ENCODE measurements at places on chromosomes 4 and X. TPM values are rescaled to one million over a fixed set of nuclear protein-coding genes. Genes with fewer than 3 reads are reported as not detected.
A peak's percentile ranks its signal among the peaks of the same experiment; 100 is the strongest.

The TMEM150C gene
- total RNA-seq = 1.9 TPM

The SULT1E1 gene
- total RNA-seq = 0.41 TPM

GRCh38 chr4:186920992-186921391, 197.3 kb upstream of the FAT1 start:
- DNase-seq = no peak

- no peak for DNase-seq
Measured at GRCh38 chrX:38178396-38178795, 42.3 kb downstream of the SRPX start.

The TMSB15C gene
- 3.3 TPM for total RNA-seq

- no peak for DNase-seq
Measured at GRCh38 chr4:56106180-56107147, 157.7 kb downstream of the CEP135 start.

DNA sequence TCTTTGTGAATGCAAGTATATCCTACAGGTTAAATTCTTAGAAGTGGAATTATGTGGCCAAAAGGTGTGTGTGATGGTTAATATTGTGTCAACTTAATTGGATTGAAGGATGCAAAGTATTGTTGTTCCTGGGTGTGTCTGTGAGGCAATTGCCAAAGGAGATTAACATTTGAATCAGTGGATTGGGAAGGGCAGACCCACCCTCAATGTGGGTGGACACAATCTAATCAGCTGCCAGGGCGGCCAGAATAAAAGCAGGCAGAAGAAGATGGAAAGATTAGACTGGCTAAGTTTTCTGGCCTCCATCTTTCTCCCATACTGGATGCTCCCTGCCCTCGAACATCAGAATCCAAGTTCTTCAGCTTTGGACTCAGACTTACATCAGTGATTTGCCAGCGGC, 76.2 kb upstream of the GBA3 start:
- no peak for DNase-seq

The RPA4 gene
- total RNA-seq = 0.33 TPM

- no peak for DNase-seq
Measured at GRCh38 chr4:179843370-179843769, 2399.8 kb upstream of the TENM3 start.

- DNase-seq = no peak
Measured at GRCh38 chr4:8911316-8912088, 39.9 kb upstream of the HMX1 start.

The ABLIM2 gene
- total RNA-seq = not detected

The RTL3 gene
- not detected for total RNA-seq

- no peak for DNase-seq
Measured at GRCh38 chrX:68724531-68725020, 77.1 kb downstream of the STARD8 start.

The SSX2 gene
- total RNA-seq = not detected

DNA sequence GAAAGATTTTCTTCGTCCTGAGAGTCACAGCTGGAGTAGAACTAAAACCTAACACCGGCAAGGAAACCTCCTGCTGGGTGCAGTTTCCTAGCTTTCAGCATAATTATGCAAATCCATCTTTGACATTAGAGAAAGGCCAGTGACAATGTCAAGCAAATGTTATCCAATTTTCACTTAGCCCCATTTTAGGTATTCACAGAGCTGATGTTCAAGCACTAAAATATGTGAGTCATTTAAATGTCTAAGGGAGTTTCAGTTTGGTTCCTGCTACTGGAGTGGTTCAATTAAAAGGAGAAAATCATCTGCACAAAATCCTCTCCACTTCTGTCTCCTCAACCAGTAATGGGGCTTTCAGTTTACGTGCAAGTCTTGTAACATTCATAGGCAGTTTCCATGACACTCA, 37.1 kb upstream of the AMOT start:
- DNase-seq = no peak

The RAB9A gene
- 51.8 TPM for total RNA-seq

DNA sequence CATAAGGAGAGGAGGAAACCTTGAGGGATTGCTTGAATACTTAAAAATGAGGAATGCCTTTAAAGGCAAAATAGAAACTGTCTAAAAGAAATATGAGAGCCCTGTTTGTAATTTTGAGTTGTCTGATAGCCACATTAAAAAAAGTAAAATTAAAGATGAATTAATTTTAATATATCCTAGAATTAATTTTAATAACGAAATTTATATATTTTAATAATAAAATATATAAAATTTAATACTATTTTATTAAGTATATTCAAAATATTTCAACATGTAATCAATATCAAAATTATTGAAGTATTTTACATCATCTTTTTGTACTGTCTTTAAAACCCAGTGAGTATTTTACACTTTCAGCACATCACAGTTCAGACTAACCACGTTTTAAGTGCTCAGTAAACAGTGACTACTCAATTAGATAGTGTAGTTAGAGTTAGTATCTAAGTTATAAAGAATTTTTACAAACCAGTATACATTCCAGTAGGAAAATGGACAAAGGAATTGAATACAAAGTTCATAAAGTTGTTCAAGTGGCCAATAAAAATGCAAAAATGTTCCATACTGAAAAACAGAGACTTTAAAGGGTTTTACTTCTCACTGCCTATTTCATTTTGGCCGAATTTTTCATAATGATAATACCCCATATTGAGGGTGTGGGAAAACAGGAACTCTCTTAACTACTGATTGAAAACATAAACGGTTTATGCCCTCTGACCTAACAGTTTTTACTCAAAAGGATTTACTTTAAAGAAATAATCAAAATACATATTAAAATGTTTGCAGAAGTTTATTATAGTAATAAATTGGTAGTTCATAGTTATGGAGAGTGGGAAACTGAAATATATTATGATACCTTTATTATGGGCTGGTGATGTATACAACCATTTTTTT, 2.9 kb downstream of the SLC30A9 start:
- DNase-seq = no peak

- peak; percentile 4 for DNase-seq
Measured at GRCh38 chr4:128924951-128925350, 115.5 kb downstream of the JADE1 start.

DNA sequence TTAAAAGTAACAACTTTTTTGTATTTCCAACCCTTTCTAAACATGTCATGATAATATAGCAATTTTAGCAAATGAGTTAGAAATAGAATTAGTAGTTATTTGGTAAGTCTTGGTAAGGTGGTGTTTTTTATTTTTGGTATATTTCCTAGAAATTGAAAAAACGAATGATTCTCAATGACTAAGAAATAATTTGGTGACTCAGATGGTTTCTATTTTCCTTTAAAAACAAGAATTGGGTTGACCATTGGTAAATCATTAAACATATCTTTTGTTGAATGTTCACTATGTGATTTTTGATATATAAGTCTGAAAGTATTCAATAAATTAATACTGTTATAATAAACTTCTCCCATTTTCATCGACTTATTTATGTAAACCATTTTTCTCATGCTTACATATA, 206.2 kb upstream of the BANK1 start:
- DNase-seq = peak; percentile 19

- DNase-seq = no peak
Measured at GRCh38 chr4:87614292-87614890, 6.1 kb downstream of the DSPP start.

- DNase-seq = no peak
Measured at GRCh38 chr4:34943741-34944386, 1300.5 kb downstream of the ARAP2 start.

DNA sequence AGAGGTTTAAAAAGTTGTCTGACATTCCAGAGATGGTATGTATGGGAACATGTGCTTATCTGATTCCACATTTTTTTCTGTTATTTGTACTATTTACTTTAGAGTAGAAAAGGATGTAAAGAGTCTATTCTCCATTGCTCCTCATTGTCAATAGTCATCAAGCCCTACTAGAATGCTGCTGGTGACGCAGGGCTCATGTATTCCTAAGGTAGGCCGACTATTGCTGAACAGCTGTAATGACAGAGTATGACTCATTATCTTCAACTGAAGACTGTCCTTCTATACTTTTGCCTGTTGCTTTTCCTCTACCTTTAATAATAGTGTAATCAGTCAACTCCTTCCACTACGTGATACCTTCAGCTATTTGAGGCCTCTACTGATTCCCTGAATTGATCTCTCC, 509.1 kb upstream of the NR3C2 start:
- no peak for DNase-seq

DNA sequence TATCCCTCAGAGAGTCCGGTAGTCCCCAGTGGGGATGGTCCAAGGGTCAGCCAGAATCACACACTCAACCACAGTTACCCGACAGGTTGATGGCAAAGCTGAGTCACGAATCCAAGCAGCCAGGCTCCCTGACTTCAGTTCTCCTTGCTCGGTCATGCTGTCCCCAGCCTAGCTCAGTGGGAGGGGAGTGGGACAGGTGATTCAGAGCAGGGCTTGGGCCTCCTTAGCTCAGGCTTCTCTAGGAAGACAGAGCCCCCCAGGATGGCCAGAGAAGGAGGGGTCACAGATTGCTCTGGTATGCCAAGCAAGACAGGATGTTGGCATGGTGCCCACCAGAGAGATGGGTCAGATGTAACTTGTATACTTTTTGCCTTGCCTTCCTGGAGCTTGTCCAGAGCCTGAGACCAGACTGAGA, 66.5 kb downstream of the EFNB1 start:
- peak; percentile 35 for DNase-seq

GRCh38 chr4:15291122-15291521, 136.7 kb upstream of the C1QTNF7 start:
- no peak for DNase-seq

DNA sequence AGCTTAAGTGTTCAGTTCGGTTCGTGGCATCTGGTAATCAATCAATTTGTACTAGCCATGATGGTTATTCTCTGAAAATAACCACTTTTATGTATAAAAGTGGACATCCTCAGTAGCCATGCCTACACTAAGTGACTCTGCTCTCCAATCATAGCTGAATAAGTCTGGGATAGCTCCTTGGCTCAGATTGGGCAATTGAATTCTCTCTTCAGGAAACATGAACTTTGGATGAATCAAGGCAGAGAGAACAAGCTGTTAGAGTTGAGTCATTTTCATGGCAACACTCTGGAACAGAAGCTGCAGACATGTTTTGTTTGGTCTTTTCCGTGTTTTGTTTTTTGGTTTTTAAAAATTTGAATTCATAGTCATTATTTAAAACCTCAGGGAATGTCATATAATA, 66.8 kb upstream of the TMEM164 start:
- peak; percentile 67 for DNase-seq

The ERAS gene
- not detected for total RNA-seq

DNA sequence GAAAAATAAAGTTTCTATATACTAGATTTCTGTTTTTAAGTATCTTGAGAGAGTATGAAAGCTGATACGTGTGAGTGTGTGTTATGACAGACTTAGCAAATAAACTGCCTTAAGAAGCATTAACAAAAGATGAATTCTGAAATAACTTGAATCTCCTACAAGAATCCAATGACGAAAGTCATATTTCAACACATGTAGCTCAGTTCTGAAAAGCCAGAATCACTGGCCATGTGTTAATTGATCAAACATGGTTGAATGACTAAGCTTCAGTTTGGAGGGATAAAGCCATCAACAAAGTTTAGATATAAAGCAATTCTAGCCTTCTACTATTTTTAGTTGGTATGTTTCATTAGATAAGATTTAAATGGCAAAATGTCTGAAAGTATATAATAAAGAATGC, 88.5 kb upstream of the ETNPPL start:
- peak; percentile 48 for DNase-seq

- no peak for DNase-seq
Measured at GRCh38 chrX:112753116-112753515, 73.4 kb upstream of the LHFPL1 start.

The CT83 gene
- total RNA-seq = not detected

- no peak for DNase-seq
Measured at GRCh38 chr4:76582074-76582816, 147.2 kb downstream of the SHROOM3 start.

DNA sequence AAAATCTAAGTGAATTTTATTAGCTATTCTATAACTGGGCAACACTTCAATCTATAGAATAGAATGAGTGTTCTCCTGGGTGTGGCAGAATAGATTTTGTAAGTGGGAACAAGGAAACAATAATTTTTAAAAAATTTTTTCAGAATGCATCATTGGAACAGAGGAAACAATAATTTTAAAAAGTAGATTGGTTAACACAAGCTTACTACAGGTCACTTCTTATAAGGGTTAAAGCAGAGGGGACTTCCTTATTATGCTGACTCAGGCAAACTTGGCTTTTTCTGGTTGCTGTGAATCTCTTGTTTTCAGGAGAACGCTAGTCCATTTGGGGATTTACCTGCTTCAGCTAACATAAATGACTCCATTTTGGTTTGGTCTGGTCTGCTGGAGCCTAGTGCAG, 52.5 kb downstream of the HOPX start:
- DNase-seq = no peak

- DNase-seq = no peak
Measured at GRCh38 chr4:45865781-45866180, 258.1 kb downstream of the GABRG1 start.
